ENCODE measurements at places on chromosomes 7 and 10.

DNA sequence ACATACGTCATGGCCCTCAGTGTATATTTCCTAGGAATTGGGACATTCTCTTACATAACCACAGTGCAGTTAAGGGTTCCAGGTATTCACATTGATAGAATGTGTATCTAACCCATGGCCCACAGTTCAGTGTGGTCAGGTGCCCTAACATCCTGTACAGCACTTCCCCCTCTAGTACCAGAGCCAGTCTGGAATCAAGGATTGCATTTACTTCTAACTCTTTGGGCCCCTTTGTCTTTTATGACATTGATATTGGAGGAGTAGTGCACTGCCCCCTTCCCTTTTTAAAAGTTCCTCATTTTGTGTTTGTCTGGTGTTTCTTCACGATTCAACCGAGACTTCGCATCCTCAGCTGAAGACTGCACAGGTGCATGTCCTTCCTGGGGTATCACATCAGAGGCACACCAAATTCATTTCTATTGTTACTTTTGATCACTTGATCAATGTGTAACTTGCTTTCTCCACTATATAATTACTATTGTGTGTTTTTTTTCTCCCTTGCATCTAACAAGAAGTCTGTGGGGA is 22.4 kb upstream of the NPFFR1 start:
- no peak for DNase-seq

DNA sequence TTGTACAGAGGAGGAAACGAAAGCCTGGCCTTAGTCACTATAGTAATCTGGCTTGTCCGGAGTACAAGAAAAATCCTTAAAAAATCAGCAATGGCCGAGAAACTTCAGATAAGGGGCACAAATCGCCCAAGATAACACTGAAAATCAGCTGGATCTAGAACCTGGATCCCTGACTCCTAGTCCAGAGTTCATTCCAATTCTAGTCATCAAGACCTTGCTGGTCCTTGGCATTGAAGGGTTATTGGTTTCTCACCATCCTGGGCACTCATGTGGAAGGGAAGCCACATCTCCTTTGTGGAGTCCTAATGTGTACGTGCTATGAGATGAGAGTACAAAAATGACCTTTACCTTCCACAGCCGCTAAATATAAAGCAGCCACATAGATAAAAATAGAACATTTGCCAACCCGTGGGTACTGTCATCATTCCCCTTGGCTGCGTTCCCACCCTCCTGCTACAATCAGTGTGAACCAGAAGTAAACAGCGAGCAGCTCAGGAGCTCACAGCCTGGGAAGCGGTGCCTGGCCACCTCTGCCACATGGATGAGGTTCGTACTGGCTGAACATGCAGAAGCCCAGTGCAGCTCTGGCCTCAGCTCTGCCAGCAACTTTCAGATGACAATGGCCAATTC is 116.0 kb upstream of the PDLIM1 start:
- DNase-seq, result no peak

GRCh38 chr10:94850766-94851165 is 87.7 kb upstream of the CYP2C9 start:
- DNase-seq, result no peak

DNA sequence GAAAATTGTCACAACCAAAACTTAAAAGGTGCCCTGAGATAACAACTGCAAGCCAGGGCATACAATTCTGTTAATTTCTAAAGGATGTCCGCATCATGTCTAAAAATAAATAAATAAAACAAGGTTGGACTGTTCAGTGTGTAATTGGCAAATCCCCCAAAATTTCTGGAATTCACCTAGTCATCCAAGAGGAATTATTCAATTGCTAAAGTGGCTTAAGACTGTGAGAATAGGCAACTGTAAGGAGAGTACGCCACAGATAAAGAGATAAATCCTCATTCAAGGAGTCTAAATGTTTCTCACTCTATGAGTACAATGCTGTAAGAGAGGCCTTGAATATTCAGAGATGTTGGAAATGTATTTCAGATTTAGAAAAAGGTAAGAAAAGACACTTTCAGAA is 37.2 kb downstream of the PIK3AP1 start:
- no peak for DNase-seq

- no peak for DNase-seq
Measured at GRCh38 chr10:128007056-128007455, 100.2 kb downstream of the PTPRE start.

GRCh38 chr10:85612833-85613232 is 753.8 kb downstream of the GRID1 start:
- no peak for DNase-seq

GRCh38 chr10:102267748-102268147 is 22.4 kb downstream of the GBF1 start:
- DNase-seq, result no peak

GRCh38 chr7:100966542-100967291 is 2.6 kb upstream of the MUC12 start:
- DNase-seq, result no peak

GRCh38 chr10:17001961-17002749 is 127.5 kb downstream of the CUBN start:
- DNase-seq, result no peak

- DNase-seq, result no peak
Measured at GRCh38 chr7:114718861-114719260, 203.0 kb upstream of the MDFIC start.

- DNase-seq, result no peak
Measured at GRCh38 chr7:158595068-158595467, 7.4 kb upstream of the PTPRN2 start.

DNA sequence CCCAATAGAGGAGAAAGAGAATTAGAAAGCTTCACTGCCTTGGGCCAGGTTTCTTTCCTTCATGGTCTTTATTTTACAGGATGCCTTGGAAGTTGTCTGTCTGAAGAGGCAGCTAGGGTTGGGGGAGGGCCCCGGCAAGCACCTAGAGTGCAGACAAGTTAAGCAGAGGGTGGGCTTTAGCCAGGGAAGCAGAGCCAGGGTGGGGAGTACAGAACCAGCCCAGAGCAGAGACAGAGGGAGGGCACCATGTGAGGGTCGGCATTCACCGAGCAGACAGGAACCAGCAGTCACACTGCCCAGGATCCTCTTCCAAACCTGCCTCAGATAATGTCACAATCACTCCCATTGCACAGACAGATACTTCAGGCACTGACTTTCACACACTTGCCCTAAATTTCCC is 75.9 kb downstream of the ADARB2 start:
- DNase-seq, result no peak
